ENCODE measurements at places on chromosomes 1 and 21.

DNA sequence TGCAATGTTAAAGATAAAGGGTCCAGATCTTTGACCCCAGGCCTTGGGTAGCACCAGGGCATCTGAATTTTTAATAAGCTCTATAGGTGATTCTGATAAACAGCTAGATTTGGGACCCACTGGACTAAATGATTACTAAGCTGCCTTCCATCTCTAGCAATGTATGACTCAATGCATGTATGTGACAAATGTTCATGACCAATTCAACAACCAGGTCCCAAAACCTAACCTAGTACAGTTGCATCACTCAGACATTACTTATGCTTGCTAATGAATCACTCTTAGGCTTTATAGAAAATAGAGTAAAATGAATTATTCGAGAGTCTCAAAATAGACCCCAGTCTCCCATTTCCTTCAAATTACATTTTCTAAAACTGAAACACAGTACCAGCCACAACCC is 35.5 kb downstream of the RCAN1 start:
- DNase-seq = no peak

DNA sequence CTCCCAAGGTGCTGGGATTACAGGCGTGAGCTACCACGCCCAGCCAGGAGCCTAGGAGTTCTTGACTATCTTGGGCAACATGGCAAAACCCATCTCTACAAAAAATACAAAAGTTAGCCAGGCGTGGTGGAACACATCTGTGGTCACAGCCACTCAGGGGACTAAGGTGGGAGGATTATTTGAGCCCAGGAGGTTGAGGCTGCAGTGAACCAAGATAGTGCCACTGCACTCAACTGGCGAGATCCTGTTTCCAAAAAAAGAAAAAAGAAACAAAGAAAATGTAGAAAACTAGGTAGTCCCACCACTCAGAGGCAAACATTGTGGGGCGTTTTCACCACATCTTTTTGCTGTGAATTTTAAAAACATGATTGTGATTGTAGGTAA is 141.3 kb downstream of the ZZZ3 start:
- no peak for DNase-seq

DNA sequence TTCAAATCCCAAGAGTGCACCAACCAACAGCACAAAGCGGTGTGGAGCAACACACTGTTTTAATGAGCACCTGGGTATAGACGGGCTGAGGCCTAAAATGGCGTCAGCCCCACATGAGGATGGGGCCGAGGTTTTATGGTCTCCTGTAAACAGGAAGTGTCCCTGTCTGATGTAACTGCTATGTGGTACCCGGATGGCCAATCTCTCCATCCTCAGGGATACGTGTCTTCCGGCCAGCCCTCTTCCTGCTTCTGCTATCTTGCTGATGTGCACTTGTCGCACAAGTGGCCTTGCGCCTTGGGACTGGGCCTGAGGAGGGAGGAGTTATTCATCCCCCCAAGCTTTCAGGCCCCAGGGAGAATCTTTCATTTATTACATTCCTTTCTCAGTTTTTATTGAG is 73.5 kb downstream of the CNST start:
- no peak for DNase-seq

DNA sequence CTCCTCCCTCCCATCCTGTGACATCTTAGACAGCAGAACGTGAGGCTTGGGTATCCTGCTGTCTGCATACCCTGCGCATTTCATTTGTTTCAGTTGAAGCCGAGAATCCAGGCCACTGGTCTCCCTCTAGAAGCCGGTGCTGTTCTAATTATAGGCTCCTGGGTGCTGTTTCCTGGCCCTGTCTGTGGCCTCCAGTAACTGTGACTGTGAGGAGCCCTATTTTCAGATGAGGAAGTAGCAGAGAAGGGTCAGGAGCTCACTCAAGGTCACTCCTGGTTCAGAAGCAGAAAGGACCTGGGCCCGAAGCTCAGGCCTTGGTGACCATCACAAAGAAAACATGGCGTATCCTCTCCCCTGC is 24.0 kb downstream of the COQ8A start:
- no peak for DNase-seq

GRCh38 chr1:218299416-218299815 is 14.3 kb downstream of the RRP15 start:
- no peak for DNase-seq

GRCh38 chr1:173149887-173150286 is 57.2 kb downstream of the TNFSF4 start:
- no peak for DNase-seq

DNA sequence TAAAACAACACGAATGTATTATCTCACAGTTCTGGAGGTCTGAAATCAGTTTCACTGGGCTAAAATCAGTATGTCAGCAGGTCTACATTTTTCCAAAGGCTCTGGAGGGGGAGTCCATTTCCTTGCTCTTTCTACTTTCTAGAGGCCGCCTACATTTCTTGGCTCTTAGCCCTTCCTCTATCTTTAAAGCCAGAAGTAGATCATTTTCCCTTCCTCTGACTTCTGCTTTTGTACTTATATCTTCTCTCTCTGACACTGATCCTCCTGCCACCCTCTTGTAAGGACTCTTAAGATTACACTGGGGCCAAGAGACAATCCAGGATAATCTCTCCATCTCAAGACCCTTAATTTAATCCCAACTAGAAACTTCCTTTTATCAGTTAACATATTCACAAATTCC is 41.4 kb downstream of the MSH4 start:
- DNase-seq = no peak

DNA sequence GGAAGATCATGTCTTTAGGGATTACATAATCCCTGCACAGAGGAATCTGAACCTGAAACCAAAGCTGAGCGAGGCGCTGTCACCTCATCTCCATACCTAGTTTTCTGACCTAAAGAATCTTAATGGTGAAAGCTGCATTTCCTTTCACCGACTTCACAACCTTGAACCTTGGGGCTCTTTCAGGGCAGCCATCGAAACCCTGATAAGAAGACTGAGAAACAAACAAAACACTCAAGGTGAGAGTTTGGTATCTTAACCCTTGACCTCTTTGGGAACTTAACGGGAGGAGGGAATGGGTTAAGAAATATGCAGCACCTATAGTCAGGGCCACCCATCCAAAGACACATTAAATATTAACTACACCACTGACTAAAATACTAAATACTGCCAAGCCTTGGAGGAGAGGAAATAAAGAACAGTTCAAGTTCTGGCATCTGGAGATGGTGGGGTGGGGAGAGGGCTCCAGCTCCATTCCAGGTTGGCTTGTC is 2.0 kb downstream of the C1orf116 start:
- no peak for DNase-seq

DNA sequence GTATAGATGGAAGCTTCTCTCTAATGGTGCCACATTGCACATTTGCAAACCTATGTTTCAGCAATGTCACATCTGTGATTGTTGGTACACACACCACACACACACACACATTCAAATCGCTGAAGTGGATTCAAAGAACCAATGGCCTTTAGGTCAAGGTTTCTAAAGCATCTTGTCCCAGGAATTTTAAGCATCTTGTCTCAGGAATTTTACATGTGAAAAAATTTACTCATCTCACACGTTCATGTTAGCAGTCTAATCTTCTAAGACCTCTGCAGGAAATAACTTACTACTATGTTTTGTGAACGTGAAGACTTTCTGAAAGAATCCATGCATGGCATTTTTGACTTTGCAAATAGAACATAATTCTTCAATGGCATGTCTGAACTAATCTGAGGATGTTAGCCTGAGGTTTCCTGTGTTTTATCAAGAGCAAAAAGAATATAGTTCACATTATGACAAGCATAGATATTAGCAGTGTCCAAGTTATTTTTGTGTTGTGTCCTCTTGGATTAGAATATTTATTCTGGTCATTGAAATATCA is 125.1 kb downstream of the CYYR1 start:
- no peak for DNase-seq

- DNase-seq = no peak
These were observed 6.6 kb downstream of the NID1 start for GRCh38 chr1:236058141-236058934.

DNA sequence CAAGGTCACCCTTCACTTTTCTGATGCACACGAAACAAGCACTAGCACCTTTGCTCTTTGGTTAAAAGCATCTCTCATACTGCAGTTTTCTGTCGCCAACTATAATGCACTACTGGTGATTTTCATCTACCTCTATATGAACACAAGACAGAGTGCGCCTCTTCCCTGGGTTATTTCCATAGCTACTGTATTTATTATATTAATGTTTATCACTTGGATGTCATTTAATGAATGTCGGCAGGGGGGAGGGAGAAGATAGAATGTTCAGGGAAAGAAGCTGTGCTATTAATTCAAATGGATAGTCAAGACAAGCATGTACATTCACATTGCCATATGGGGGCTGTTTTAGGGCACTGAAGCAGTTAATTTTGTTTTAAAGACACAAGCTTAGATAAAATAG is 174.1 kb upstream of the SAMSN1 start:
- DNase-seq = no peak

DNA sequence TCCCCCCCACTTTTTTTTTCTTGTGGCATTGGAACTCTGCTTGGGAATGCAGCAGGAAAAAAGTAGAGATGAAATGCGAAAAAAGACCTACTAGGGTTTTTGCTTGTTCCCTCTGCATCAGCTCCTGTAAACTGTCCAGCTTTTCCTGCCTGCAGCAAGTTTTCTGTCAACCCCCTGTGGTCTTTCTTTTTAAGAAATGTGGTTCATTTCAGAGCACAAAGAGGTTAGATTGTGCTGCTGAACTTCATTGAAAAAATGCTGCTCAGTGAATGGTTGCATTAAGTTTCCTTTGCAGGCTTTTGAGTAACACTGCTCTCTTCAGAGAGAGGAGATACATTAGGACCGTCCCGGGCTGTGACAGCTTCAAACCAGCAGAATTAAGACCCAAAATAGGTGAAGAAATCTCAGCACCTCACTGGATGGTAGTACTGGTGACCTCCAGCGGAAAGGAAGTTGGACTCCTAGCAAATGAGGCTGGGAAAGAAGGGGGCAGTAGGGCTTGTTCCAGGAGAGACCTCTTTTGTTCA is 80.7 kb downstream of the NDUFS5 start:
- DNase-seq = no peak

GRCh38 chr1:87878873-87879272 is 550.2 kb downstream of the LMO4 start:
- DNase-seq = no peak

DNA sequence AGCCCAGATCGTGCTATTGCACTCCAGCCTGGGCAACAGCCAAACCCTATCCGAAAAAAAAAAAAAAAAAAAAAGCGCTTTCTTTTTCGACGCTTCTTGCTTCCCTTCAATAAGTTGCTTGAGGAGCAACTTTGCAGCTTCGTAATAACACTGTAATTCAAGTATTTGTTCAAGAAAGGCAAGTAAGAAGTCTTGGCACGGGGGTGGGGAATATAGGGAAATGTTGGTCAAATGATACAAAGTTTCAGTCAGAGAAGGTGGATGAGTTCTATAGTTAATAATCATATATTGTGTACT is 871 bp upstream of the PSMA5 start:
- DNase-seq = no peak

GRCh38 chr1:37472994-37473393 is 1.4 kb upstream of the ZC3H12A start:
- DNase-seq = no peak

GRCh38 chr1:25756215-25756614 is 43.8 kb upstream of the SELENON start:
- DNase-seq = no peak

GRCh38 chr1:35631396-35631795 is 9.9 kb downstream of the PSMB2 start:
- no peak for DNase-seq

DNA sequence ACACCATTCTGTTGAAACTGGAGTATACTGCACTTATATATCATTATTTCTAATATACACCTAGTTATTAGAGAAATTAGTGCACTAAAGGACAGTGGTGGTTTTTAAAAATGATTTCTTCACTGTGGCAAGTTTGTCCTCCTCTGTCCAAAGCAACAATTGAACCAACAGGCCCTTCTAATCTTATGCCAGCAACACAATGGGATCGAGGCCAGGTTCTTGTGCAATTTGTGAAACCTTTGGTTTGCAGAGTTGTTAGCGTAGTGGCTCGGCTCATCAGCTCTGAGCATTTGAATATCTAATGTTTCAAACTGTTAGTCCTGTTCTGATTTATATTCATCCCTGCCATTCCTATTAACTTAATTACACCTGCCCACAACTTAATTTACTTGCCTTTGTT is 9.9 kb upstream of the LRRC39 start:
- no peak for DNase-seq

DNA sequence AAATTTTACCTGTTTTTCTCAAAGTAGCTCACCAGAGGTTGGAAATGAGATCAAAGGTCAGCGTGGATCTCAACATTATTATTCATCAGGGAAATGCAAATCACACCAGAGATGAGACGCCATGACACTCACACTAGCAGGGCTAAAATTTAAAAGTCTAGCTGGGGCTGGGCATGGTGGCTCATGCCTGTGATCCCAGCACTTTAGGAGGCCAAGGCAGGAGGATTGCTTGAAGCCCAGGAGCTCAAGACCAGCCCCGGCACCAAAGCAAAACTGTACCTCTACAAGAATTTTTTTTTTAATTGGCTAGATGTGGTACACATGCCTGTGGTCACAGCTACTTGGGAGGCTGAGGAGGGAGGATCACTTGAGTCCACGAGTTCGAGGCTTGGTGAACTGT is 41.4 kb upstream of the PCBP3 start:
- no peak for DNase-seq

DNA sequence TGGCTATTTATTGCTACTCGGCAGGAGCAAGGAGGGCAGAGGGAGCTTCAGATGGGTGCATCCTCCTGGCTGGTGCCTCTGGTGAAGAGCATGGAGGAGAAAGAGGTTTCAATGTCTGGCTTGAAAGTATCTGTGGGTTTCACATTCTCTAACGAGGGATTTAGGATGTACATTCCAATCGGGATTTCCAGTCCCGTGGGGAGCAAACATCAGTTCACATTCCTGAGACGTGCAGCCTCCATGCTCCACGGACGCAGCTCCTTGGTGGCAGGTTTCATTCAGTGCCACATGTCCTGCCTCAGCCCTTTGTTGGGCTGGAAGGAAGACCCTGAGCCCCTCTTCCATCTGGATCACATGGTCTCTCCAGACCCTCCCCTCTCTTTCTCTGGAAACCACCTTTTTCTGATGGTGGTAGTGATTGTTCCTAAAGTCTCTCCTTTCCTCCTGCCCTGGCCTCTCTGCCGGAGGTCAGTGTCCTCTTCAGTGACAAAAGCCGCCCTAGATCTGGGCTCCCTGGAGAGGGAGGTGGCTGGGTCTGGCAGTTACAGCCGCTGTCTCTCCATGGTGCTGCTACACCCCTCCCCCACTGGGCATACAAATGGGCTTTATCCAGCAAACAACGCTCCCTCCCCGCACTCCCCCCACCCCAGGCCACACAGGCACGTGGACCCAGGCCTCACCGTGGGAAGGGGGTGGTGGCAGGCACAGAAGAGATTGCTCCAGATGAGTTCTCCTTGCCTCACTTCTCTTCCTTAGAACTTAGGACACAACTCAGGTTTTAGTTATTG is 826 bp upstream of the CA14 start:
- no peak for DNase-seq

GRCh38 chr1:98981917-98982513 is 22.6 kb downstream of the PLPPR5 start:
- DNase-seq = no peak

DNA sequence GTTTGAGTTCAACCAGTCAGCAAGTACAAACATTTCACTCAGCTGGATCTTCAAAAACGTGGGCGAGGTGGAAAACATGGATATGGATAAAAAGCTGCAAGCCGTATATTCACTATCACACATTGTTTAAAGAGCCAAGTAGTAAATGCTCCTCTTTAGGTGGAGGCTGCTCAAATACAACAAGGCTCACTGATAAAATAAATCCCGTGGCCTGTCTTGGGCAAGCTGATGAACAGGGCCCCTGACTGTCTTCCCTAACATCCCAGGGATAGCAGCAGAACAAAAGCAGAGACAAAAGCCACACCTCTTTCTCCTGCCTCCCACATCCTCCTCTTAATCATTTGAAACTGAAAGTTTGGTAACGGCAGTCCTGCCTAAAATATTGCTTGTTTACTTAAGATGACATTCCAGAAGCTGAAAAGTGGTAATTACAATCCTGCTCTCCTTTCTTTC is 357.7 kb downstream of the TTLL7 start:
- DNase-seq = no peak
